ENCODE measurements at places on chromosomes 1 and 21.
A peak's percentile ranks its signal among the peaks of the same experiment; 100 is the strongest.

- no peak for DNase-seq
Measured at GRCh38 chr1:211935448-211935970, 99.8 kb downstream of the INTS7 start.

- DNase-seq = no peak
Measured at GRCh38 chr1:15053153-15053552, 100.4 kb upstream of the TMEM51 start.

GRCh38 chr1:56578138-56578962, 1.0 kb downstream of the PLPP3 start:
- peak; percentile 50 for DNase-seq

GRCh38 chr1:59223198-59223597, 73.7 kb upstream of the FGGY start:
- no peak for DNase-seq

DNA sequence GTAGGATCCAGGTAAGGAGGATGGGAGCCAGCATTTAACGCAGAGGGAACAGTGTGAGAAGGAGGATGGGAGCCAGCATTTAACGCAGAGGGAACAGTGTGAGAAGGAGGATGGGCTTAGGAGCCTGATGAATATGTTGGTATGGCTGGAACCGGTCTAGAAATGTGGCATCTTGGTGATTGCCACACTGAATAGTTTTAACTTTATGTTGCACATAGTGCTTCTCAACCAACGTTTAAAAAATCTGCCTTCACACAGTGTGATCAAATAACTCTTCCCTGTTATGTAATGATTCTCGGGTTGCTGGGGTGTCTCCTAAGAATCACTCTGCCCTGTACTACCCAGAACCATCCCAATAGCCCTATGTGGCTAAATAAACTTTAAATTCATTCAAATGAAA, 146.9 kb upstream of the DUSP10 start:
- DNase-seq = no peak

DNA sequence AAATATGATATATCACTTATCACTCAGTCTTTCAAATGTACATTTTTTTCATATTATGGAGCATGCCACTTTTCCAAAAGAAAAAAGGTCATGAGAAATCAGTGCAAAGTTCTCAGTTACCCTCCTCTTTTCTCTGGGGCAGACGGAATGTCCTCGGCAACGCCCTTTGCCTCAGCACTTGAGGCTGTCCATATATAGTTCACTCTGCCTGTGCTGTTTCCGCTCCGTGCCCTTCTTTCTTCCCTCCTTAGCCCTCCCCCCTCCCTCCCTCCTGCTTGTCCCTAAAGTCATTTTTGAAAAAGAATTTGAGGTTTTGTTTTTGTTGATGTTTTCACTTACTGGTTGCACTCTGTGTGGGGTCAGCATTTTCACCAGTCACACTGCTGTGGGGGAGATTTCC, 5.4 kb downstream of the BARHL2 start:
- no peak for DNase-seq

- DNase-seq = no peak
Measured at GRCh38 chr1:18139198-18139981, 31.8 kb downstream of the IGSF21 start.

GRCh38 chr21:28538987-28539622, 453.6 kb downstream of the LTN1 start:
- no peak for DNase-seq

- DNase-seq = no peak
Measured at GRCh38 chr1:37817481-37817880, 9.5 kb upstream of the YRDC start.

- DNase-seq = peak; percentile 68
Measured at GRCh38 chr1:17831597-17831996, 76.5 kb downstream of the ACTL8 start.

- DNase-seq = no peak
Measured at GRCh38 chr1:237134929-237135328, 92.9 kb downstream of the RYR2 start.

DNA sequence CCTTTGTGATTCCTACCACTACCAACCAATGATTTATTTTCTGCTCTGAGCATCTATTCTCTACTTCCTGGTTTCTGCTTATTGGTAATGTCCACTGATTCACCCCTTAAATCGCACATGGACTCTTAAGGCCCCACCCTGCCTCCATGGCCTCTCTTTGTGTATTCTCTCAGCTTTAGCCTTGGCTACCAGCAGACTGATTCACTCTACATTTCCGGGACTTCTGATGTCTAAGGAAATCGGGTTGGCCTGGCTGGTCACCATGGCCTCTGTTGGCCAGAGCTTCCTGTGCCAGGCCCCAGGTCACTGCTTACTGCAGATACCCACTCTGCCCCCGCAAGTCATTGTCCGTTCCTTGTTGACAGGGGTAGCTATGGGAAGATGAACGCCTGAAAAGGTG, 40.9 kb downstream of the PDPN start:
- no peak for DNase-seq

- no peak for DNase-seq
Measured at GRCh38 chr1:157113631-157114030, 14.0 kb upstream of the ETV3L start.

DNA sequence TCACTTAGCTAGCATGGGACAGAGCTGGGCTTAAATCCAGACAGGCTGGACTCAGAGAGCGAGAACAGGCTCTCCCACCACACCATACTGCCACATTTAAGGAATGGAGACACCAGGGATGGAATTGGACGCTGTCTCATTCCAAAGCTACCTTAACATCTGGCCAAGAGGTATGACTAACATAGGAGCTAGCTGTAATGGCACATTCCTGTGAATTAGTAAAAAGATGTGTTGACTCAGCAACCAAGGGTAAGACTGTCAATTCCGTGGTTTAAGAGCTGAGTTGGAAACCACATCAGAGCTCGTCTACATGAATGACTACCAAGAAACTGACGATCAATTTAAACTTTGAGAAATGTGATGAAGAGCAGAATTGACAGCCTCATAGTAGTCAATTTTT, 8.3 kb upstream of the TNFRSF9 start:
- DNase-seq = no peak

DNA sequence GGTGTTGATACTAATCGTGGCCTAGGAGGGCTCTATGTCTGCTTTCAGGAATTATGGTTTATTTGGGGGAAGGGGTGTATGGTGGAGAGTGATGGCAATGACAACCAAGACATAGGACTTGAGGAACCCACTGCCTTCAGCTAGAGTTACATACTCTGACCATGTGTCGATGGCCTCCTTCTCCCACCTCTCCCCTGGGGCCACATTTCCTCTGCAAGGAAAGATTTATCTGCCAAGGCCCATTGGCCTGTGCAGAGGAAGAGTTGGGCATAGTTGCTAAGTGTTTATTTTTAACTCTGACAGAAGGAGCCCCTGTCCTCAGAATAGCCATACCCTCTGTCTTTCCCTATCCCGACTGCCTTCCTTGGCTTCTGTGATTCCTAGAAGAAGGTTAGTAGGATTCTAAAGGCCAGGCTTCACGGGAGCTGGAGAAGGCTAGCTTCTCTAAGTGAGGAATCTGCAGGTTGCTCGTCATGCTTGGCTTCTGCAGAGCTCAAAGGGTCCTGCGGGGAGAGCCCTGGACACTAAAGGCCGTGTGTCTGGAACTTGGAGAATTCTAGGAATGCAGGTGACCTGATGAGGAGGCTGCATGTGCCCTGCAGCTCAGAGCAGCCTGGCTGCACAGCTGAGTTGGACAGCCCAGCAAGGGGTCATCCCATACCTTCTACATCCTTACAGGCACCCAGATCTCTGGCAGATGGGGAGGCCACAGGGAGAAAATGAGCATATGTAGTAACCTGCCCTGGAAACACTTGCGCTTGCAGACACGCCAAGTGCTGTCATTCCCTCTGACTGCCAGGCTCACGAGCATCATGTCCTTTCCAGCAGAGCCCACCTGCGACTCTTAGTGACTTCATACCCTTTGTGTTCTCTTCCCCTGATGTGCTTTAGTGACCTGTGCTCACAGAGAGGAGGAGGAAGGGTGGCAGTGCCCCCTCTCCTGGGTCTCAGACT, 9.7 kb downstream of the MAPKAPK2 start:
- no peak for DNase-seq

- DNase-seq = no peak
Measured at GRCh38 chr1:210866532-210866931, 267.4 kb downstream of the KCNH1 start.

- no peak for DNase-seq
Measured at GRCh38 chr1:29991025-29991424, 732.4 kb downstream of the MATN1 start.

- DNase-seq = no peak
Measured at GRCh38 chr1:23209770-23210169, 7.5 kb downstream of the HTR1D start.

- DNase-seq = no peak
Measured at GRCh38 chr1:36874271-36875060, 159.8 kb downstream of the GRIK3 start.

GRCh38 chr21:46661211-46661625, 25.7 kb downstream of the PRMT2 start:
- peak; percentile 65 for DNase-seq

- no peak for DNase-seq
Measured at GRCh38 chr1:41809692-41810091, 109.0 kb downstream of the HIVEP3 start.

DNA sequence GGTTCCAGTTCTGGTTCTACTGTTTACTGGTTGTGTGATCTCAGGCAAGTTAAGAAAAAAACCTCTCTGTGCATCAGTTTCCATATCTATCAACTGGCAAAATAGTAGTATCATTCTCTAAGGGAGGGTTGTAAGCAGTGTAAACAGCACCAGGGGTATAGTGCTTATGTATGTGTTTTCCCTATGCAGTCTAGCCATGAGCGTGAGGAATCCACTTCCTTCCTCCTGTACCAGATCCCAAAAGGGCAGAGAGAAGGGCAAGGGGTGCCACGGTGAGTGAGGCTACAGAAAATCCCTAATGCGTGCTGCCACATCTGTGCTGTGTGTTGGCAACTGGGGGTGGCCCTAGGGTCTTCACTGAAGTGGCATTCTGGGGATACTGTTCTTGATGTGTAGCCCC, 18.4 kb upstream of the RNF19B start:
- no peak for DNase-seq

DNA sequence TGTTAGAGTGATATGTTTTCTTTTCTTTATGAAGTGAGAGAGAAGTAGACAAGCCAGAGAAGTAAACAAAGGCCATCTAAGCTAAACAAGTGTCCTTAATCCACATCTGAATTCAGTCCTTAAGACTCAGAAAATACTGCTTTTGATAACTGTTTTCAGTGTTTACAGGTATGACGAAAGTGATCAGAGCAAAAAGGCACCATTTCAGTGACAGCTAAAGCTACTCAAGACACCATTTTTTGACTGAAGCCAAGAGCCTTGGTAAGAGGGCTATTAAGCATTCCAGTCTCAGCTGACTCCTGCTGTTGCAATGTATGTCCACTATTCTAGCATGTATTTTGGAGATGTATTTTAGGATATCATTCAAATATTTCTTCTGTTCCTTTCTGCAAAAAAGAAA, 4.1 kb downstream of the KMO start:
- no peak for DNase-seq

- DNase-seq = peak; percentile 82
Measured at GRCh38 chr1:29793101-29793546, 556.8 kb downstream of the PTPRU start.

DNA sequence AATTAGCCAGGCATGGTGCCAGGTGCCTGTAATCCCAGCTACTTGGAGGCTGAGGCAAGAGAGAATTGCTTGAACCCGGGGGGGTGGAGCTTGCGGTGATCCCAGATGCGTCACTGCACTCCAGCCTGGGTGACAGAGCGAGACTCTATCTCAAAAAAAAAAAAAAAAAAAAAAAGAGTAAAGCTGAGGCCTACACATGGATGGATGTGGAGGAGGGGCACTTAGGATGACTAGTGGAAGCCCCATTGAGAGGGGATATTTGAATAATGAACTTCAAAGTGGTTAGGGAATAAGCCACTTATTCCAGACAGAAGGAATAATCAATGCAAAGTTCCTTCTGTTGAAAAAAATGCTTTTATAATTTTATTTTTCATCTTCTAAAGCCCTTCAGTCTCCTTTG, 51.4 kb downstream of the PTBP2 start:
- no peak for DNase-seq

DNA sequence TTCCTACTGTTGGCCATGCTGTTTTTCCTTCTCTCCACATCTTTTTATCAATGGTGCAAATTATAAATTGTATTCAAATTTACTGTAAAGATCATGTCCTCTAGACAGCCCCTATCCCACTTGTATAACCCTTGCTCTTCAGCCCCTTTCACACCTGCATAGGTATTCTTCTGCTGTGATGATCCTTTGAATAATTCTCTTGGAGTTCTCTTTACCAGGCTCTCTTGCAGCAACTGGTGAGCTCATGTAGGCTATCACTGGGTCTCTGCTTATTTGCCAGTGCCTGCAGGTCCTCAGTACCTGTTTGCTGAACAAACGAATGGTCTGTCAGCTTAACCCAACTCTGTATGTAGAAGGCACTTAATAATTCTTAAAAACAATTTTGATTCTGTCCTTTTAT, 8.2 kb downstream of the PTPRC start:
- no peak for DNase-seq

GRCh38 chr21:27557356-27557755, 590.5 kb upstream of the ADAMTS5 start:
- DNase-seq = no peak

GRCh38 chr1:94684690-94685250, 135.4 kb upstream of the SLC44A3 start:
- no peak for DNase-seq

- no peak for DNase-seq
Measured at GRCh38 chr1:154730259-154730658, 122.3 kb upstream of the ADAR start.

- DNase-seq = no peak
Measured at GRCh38 chr1:21534146-21534545, 24.9 kb downstream of the ALPL start.

DNA sequence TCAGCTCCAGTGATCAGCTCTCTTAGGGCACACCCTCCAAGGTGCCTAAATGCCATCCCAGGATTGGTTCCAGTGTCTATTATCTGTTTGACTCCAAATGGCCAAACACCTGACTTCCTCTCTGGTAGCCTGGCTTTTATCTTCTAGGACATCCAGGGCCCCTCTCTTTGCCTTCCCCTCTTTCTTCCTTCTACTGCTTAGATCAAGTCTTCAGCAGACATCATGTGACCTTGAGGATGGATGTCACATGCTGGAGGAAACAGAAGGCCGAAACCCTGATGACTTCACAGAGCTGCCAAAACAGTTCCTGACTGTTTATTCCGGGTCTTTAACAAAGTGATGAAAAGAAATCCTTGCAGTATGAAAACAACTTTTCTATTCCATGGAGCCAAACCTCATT, 24.4 kb upstream of the WDR26 start:
- DNase-seq = no peak

DNA sequence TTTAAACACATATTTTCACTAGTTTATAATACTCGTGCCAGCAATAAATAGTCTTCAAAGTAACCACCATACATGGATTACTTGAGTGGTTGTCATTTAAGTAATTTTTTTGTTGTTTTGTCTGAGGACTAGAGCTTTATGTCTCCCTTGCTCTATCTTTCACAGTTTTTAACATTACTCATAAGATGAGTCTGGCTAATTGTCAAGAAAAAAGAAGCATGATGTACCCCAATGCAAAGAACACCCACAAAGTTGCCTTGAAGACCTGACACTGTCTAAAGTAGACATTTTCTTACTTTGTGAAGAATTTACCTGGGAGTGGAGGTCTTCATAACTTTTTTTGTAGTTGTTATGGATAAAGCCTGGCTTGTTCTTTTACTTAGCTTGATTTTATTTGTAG, 210.4 kb upstream of the BRINP3 start:
- DNase-seq = no peak

GRCh38 chr1:33170351-33171274, 11.2 kb downstream of the TRIM62 start:
- no peak for DNase-seq

- no peak for DNase-seq
Measured at GRCh38 chr1:40317394-40318074, 448 bp upstream of the COL9A2 start.

Data from right renal pelvis (tissue), 4 donors.